ENCODE measurements at places on chromosomes 12 and 14.
A peak's percentile ranks its signal among the peaks of the same experiment; 100 is the strongest.

DNA sequence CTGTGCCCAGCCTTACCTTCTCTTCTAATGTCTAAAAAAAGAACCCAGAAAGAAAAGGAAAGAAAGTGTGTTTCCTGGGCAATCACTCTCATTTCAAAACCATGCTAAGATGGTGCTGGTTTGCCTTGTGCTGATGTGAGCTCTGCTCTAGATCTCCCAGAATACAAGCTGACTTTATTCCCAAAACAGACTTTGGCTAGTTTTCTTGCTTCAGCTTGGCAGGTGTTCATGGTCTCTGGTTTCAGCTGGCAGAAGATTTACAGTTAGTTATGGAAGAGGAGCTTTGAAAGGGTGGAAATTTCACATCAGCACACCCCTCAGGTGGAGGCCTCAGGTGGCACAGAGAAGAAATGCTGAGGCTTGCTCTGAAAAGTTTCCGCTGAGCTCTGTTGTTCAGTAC, 34.4 kb downstream of the PPP1R36 start:
- no peak for DNase-seq

DNA sequence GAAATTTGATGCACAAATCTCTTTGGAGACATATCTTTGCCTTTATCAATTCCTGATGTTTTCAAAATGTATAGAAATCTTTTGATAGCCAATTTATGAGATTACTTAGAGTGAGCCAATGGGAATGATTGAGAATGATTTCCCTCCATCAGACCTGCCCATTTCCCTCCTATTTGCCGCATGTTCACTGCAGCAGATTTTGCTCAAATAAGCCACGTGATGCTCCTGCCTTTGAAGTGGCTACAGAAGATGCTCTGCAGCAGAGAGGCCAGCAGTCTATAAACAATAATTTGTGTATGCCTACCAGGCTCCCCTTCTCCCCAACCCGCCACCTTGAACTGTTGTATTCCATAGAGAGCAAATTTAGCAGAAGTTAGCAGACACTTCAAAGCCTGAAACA, 21.9 kb downstream of the WIF1 start:
- no peak for DNase-seq

- DNase-seq, result peak; percentile 41
Observed at GRCh38 chr12:14408208-14408607, 42.7 kb downstream of the ATF7IP start.

GRCh38 chr14:59363531-59364226, 101.5 kb downstream of the GPR135 start:
- no peak for DNase-seq

- no peak for DNase-seq
Observed at GRCh38 chr14:86847140-86847539, 1145.8 kb downstream of the GALC start.

DNA sequence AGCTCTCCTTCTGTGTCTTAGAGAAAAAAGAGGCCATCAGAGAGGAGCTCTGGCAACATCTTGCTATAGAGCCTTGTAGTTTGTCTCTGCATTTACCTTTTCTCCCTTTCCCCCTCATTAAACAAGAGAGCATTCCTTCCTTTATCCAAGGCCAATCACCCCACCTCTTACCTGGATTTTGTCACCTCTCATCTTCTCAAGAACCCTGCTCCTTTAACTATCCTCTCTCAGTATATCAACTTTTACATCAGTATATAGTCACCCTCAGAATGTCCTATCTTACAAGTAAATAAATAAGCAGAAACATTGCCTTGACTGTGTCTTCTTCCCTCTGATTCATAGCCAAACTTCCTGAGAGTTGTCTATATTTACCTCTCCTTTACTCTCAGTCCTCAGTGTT, 105.0 kb upstream of the SLC38A2 start:
- DNase-seq, result no peak

GRCh38 chr12:31584782-31585181, 6.2 kb downstream of the DENND5B start:
- DNase-seq, result no peak

DNA sequence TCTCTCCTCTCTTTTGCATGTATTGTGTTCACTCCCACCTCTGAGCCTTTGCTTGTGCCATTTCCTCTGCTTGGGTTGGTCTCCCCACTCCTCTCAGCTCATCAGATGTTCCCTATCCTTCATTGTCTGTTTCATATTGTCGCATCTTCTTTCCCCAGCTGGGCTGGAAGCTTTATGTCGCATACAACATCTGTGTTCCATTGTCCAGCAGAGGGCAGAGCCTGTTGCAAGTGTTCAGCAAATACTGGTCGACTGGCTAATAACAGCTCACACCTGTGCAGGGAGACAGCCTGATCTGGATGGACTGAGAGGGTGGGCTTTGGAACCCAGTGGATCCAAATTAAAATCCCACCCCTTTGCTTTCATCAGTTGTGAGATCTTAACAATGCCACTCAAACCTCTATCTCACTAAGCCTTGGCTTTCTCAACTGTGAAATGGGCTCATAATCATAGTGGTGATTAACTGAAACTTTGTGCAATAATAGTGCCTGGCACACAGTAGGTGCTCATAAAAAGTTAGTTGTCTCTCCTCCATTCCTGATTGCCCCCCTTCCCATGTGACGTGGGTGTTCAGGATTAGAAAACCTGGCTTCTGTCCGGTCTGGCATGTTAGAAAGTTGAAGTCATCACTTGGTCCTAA, 75.8 kb downstream of the RIN3 start:
- peak; percentile 38 for DNase-seq

DNA sequence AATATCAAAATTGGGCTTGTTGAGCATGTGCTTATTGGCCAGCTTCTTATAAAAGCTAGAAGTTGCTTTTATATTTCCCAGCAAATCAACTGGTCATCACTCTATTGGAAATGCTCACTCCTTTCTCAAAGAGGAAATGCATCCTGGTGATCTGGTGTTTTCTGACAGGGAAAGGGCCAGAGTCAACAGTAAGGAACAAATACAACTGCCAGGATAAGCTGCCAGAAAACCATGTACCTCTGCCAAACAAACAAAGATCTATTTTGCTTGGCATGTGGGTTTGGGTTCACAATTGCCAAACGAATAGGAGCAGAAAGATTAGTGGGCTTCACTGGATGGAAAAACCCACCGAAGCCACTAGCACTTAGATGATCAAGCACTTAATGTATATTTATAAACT, 126.9 kb upstream of the PDZRN4 start:
- no peak for DNase-seq

DNA sequence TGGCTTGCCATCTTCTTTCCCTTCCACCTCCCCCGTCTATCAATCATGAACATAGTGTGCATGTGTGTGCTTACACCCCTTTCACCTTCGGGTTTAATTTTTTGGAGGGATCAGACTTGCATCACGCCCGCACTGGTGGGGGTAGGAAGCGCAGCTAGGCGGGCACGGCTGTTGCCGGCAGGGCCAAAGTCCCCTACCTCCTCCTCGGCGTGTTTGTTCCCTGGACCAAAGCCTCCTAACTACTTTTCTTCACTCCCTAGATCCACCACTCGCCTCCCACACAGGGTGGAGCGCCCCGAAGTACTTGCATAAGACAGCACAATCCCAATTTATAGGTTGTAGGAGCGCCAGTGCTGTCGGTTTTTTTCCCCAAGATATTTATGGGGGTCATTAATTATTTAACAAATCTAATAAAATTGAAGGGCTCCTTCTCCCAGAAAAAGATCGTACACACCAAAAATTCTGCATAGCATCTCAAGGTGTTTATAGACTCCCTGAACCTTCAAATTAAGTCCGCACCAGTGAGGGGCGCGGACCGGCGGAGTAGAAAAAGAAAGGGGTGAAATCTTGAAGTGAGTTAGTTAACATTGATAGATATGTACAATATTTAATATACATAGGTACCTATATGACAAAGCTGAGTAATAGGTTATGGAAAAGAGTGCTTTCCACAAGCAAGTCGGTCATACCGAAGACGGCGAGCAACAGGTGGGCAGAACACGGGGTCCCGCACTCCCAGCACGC, 717 bp downstream of the PKP2 start:
- no peak for DNase-seq

- no peak for DNase-seq
Observed at GRCh38 chr12:62668782-62669181, 202.2 kb downstream of the MON2 start.

DNA sequence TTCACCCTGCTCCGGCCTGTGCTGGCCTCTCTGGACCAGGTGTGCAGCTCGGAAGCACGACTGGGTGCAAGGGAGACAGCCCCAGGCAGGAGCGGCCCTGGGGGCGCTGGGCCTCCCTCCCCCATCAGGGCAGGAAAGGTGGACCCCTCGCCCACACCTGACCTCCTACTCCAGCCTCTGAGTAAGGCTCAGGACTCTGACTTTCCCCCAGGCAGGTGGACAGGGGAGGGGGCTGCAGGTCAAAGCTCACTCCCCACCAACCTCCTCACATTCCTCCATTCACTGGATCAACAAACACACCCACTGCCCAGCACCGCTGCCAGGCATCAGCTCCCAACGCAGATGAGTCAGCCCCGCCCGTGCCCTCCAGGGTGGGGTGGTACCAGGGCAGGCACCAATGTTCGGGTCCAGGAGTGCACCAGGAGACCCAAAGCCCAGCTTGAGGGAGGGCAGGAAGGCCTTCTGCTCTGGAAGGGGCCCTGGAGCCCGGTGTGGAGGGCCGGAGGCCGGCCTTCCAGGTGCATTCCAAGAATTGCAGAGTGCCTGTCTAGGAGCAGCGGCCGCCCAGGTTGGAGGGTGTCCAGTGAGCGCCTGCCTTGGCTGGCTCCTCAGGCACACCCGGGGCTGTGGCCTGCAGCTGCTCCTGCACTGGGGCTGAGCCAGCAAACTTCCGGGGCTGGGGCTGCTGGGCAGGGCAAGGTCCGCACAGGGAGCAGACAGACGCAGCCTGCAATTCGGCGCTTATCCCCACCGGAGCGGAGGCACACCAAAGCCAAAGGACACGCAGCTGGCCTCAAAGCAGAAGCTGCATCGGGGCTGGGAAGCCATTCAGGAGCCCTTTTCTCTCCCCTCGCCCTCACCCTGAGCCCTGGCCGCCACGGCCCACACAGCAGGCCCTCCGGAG, 1.6 kb upstream of the INF2 start:
- DNase-seq, result no peak

- peak; percentile 34 for DNase-seq
Observed at GRCh38 chr12:132558861-132559623, 51.3 kb downstream of the LRCOL1 start.

GRCh38 chr12:77979597-77980250, 149.0 kb downstream of the NAV3 start:
- peak; percentile 88 for DNase-seq

GRCh38 chr14:28926122-28926521, 159.5 kb downstream of the FOXG1 start:
- no peak for DNase-seq

DNA sequence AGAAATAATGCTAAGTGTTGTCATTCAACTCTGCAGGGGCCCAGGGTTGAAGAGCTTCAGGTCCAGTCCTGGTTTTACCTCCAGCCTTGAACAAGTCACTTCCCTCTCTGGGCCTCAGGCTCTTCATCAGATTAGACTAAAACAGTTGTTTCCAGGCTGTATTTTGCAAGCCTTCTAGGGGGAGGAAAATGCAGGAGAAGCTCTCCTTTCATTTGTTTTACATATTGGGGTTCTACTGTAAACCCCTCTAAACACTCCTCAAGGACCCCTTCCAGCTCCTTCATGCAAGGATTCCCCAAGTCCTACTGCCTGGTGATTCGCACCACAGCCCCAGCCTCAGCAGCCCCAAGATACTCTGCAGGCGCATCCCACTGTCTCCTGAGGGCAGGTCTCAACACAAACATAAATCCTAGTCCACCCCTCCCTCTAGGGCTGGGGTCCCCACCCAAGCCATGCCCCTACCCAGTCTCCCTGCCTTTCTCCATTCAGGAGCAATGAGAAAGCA, 2.7 kb downstream of the SDR9C7 start:
- peak; percentile 87 for DNase-seq

GRCh38 chr14:36580856-36581831, 1.3 kb downstream of the NKX2-8 start:
- no peak for DNase-seq

DNA sequence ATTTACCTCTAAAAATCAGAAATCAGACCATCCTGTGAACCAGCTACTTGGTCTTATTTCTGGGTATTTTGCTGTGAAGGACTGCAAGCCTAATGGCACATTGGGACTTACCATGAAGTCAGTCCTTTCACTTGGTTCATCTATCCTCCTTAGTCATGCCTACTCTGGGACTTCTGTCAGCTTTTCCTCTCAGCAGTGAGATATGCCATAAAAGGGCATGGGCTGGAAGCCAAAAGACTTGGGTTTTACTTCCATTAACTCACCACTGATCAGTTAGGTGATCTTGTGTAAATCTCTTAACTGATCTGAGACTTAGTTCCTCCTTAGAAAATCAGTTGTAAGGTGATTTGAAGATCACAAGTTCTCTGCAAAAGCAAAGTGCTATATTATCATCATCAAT, 116.5 kb downstream of the PAH start:
- no peak for DNase-seq

DNA sequence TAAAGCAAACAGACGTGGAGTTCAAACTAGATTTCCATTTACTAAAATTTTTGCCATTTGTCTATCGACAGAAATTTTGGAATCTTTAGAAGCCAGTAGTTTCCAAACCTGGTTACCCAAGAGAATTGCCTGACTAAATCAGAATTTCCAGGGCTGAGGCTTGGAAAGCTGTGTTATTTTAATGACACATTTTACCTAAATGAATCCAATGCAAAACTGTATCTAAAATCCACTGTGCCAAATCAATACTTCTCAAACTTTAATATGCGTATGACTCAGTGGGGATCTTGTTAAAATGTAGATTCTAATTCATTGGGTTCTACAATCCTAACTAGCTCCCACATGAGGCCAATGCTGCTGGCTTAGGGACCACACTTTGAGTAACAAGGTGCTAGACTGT, 35.0 kb upstream of the TC2N start:
- DNase-seq, result no peak

DNA sequence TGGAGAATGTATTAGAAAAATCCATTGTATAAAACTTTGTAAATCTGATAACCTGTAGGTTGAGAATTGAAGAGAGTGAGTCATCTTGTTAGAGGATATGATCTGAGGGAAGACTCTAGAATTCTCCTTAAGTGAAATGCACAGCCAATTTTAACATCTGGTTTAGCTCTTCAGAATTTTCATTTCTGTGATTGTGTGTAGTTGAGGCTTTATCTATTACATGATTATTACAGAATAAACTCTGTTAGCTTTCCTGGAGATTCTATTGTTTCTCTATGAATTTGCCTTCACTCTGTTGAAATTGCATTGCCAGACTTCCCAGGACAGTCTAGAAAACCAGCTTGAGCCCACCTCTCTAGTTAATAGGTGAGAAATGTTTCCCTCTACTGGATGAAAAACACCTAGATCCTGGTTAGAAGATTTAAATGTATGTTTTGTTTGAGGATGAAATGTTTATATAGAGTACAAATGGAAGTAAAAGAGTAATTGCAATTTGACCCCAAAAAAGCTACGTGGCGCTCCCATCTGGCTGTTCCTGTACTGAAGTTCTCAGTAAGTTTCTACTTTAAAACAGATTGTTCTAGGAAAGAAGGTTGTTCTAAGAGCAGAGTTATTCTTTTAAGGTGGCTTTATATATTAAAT, 2.9 kb downstream of the NUDT4 start:
- no peak for DNase-seq

Measured in MV-4-11 (cell line).